T-helper 22 cell (primary cell): ENCODE measurements at places on chromosomes 4 and X.

- no peak for DNase-seq
Observed at GRCh38 chr4:11281720-11282119, 147.0 kb downstream of the HS3ST1 start.

DNA sequence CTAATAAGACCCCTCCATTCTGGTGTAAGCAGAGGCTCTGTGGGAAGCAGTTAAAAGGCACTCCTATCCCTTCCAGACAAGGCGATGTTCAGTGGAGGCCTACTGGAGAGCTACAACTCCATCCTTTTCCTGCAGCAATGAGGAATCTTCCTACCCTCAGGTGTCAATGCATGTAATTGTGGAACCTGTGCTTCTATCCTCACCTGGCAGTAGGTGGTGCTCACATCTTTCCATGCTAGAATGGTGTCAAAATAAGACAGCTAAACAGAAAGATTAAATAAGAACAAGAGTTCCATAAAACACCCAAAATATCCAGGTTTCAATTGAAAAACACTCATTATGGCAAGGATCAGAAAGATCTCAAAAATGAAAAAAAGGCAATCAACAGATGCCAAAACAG is 224.6 kb downstream of the IL15 start:
- DNase-seq = no peak

GRCh38 chrX:99051639-99052038 is 1358.4 kb downstream of the PCDH19 start:
- no peak for DNase-seq

DNA sequence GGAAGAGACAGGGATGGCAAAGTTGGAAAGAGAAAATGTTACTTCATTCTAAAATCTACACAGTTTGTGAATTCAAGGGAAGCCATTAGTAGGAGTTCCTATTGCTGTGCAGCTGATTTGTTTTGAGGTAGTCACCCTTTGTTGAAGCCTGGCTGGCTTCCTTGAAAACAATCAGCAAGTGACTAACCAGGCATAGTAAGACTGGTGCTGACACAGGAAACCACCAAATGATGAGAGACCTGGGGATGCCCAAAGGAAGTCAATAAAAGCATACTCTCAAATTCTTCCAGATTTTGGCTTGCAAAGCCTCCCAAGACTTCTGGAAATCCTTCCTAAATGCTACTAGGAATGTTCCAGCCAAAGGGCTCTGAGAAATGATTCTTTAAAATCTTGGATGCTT is 23.9 kb upstream of the PRDM8 start:
- DNase-seq = peak; percentile 53

- DNase-seq = no peak
Observed at GRCh38 chr4:79625361-79625760, 217.3 kb upstream of the GK2 start.

- DNase-seq = no peak
Observed at GRCh38 chrX:14676431-14676830, 147.1 kb downstream of the GLRA2 start.

GRCh38 chr4:19074036-19074435 is 1052.5 kb upstream of the LCORL start:
- no peak for DNase-seq

DNA sequence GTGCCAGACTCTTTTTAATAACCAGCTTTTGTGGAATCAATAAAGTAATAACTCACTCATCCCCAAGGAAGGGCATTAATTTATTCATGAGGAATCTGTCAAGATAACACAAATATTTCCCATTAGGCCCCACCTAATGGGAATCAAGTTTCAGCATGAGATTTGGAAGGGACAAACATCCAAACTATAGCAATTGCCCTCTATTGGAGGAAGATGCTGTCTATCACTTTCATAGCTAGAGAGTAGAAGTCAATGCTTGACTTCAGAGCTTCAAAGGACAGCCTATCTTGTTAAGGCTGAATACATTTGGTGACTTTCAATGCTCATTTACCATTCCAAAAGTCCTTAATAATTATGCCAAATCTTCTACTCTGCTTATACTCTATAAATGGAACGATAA is 84.9 kb upstream of the ATOH1 start:
- no peak for DNase-seq

- DNase-seq = no peak
Observed at GRCh38 chr4:5708449-5709206, at the start of gene EVC2. EVC2 (minus strand) TSS chr4:5708559; CDS start chr4:5708513, 46 bp downstream.

- DNase-seq = no peak
Observed at GRCh38 chr4:58871509-58871908, 1761.3 kb upstream of the IGFBP7 start.

DNA sequence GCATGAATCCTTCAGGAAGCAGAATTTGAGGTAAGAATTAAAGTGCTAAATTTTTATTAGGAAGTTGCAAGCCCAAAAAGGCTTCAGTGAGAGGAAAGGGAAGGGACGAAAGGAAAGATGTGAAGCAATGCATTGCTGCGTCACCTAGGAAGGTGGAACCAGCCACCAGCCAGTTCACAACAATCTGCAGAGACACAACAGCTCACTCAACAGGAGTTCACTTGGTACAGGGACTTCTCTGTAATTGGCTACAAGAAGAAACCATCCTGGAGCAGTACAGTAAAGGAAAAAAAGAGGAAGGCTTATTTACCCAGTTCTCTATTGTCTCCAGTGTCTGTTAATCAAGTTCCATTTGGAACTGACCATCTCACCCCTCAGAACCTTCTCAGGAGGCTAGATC is 157.6 kb downstream of the HNRNPD start:
- DNase-seq = no peak

DNA sequence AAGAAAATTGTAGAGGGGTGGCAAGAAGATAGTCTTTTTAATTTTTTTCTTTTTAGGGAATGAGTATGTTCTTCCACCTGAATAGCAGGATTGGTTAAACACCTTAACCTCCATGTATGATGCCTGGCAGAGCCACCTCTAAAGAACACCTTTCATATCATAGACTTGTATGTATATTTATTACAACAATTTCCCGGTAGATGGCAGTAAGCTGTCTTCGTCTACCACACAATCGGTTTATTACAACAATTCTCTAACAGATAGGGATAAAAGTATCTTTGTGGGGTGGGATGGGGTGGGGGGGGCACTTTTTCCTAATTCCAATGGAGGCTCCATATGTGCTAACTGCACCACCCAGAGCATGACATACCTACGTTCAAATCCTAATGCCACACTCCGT is 255.5 kb downstream of the LDB2 start:
- no peak for DNase-seq

DNA sequence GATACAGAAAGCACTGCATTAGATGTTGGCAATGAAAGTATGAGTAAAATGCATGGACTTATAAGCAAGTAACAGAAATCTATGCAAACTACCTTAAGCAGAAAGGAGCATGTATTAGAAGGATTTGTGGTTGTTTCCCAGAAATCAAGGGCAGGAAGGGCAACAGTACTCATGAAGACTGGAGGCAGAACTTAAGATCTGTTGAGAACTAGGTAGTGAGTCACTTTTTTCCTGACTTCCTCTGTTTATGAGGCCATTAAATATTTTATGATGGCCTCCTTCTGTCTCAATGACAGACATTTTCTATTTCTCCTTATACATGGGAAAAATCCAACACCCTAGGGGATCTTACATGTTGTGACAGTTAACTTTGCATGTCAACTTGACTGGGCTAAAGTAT is 398.2 kb downstream of the MID1IP1 start:
- DNase-seq = no peak

DNA sequence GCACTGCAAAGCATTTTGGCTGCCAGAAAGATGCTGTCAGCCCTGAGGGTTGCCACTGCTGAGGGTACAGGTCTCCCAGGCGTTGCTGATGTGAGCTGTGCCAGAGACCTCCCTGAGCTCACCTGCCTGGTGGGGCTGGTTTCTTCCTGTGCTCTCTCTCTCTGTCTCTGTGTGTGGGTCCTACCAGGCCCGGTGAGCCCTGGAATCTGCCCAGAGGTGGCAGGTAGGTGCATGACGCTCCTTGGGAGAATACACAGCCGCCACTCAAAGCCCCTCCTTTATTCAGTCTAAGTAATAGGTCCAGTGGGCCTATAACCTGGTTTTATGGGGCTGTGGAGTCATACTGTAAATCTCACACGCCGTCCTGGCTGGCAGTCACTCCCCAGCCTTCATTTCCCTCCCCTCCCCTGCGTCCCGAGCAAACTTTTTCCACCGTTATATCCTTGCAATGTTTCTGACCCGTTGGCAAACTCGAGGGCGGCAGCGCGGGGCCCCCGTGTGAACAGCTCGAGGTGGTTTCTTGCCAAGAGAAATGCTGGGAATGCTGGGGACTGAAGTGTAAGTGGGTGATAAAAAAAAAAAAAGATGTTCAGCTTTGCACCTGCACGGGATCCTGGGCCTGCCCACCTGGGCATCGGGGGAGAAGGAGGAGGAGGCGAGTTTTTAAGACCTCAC is 245.9 kb downstream of the CRLF2 start:
- no peak for DNase-seq

DNA sequence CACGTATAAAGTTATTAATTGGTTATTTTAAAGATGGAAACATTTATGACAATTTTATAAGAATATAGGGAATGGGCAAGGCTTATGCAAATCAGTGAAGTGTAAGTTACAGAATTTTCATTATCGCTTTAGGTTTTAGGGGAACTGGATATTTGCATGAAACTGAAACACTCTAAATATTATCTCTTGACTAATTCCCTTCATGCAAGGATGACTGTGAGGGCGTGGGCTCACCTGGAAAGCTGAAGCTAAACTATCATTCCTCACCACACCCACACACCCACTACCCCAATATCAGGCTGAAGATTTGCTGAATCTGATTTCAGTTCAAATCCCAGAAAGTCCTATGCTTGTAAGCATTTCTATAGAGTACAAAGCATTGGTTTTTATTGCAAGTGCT is 81.7 kb upstream of the ARHGAP24 start:
- no peak for DNase-seq

GRCh38 chr4:24805067-24805466 is 9.7 kb downstream of the SOD3 start:
- DNase-seq = no peak

DNA sequence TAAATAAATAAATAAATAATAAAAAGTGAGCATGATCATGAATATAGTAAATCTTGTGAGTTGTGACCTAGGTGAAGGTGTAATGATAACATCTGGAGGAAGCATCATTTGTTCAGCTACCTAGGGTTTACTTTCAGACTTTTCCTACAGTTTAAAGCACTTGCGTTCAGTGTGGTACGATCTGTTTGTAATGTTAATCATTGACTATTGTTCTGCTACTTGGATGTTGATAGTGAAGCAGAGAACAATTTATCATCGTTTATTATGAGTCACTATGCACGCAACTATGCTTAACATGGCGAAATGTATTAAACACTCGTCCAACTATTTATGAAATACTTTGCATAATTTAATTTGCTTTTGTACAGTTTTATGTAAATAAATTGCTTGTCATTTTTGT is 426.2 kb downstream of the PCDH7 start:
- no peak for DNase-seq

- no peak for DNase-seq
Observed at GRCh38 chrX:65985211-65985610, 54.7 kb downstream of the VSIG4 start.

DNA sequence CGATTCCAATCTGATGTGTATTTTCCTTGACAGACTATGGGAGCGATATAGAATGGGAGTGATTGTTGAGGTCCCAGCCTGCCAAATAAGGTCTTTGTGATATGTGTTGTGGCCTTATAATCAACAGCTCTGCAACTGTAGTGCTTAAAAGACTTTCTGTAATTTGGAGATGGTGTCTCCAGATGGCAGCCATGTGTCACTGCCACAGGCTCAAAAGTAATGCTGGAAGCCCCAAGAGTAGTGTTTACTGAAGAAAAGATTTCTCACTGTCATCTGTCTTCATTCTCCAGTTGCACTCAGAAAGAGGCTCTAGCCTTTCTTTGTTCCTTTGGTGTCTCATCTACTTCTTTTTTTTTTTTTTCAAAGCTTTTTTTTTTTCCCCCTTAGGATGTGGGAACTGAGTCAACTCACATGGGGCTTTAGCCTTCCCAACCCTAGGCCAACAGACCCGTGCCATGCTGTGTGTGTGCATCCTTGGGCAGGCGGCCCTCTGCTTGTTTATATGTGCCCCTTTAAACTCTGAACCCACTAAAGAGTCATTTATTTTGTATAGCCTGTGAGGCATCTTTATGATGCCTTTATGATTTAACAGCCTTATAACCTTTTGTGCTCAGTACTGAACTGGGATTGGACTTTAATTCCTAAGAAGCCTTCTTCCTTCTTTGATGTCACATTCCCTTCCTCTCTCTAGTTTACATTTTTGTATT is 15.6 kb downstream of the SRPX2 start:
- no peak for DNase-seq

DNA sequence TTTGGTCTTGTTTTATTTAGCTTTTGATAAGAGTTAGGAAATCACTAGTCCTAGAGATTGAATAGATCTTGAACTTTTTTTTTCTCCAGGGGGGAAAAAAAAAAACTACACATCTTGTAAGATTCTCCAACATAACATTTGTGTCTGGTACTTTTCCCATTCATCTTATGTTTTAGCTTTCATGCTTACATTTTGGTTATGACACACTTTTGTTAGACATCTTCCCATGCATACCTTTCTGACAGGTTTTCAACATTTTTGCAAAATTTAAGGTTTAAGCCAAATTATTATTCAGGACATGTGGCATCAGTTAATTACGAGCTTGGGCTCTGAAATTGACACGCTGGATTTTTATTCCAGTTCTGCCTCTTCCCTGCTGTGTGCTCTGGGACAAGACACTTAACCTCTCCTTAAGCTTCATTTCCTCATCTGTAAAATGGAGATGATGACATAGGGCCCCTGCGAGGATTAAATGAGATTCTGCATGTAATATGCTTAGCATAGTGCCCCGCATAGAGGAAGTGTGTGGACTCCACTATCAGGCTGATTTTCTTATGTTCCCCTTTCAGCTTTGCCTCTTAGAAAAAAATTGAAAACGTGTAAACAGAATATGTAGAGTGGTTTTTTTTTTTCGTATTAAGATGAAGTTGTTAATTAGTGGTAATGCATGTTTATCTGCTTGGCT is 5.3 kb downstream of the KIT start:
- DNase-seq = no peak

DNA sequence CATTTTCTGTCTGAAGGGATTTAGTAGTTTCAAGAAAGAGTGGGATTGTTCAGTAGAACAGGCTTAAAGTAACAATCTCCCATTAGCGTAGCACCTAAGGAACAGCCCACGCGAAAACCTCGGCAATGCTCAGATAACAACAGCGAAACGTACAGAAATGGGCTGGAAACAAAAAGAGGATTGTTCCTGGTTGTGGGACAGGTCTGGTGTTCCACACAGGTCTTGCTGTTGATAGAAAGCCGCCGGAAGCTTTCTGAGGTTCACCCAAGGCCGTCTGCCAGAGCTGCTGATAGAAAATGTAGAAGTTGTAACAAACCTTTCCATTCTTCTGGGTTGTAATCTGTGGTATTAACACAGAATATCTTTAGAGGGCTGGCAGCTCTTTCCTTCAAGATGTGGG is 69.4 kb upstream of the CLCN4 start:
- DNase-seq = no peak

GRCh38 chrX:13055486-13055885 is 11.1 kb upstream of the FAM9C start:
- no peak for DNase-seq

- no peak for DNase-seq
Observed at GRCh38 chrX:53116101-53116500, 22.2 kb downstream of the KANTR start.

GRCh38 chr4:121697564-121697963 is 784 bp upstream of the ANXA5 start:
- DNase-seq = no peak
